ENCODE measurements at places on chromosomes 7 and 10. TPM values are rescaled to one million over a fixed set of nuclear protein-coding genes. Genes with fewer than 3 reads are reported as not detected.

- no peak for DNase-seq
Observed at GRCh38 chr7:30989824-30990672, 26.3 kb downstream of the GHRHR start.

- no peak for DNase-seq
Observed at GRCh38 chr10:71569775-71570588, 149.6 kb downstream of the C10orf105 start.

DNA sequence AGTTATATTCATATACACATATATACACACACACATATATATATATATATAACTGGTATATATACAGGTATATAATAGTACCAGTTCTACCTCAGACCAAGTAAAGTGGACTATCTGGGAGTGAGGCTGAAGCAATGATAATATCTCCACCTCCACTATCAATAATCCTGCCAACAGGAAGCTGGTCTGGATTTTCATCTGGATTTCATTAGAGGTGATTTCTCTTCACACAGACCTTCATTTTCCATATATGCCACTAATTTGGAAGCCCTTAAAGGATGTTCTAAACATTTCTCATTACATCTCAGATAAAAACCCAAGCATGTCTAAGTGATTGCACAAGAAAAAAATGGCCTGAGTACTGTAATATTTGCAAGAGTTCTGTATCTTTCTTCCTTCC, 1.7 kb upstream of the SLC35B4 start:
- DNase-seq, result no peak

STOX1 gene
- 1.5 TPM for total RNA-seq

DNA sequence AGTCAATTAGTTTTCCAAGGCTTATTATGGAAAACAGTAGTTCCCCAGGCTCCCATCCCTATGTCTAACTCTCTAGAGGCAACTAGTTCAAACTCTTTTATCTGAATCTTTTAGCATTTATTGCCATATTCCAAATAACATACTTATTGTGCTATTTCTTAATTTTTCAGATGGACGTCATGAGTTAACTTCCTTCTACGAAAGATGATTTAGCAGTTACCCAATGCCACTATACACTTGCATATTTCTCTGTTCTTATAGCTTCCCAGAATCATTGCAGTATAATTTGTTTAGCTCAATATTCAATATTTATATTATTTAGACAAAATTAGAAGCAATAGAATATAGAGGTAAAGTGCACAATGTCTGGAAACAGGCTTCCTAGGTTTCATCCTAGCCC, 52.8 kb downstream of the REEP3 start:
- DNase-seq, result no peak

- no peak for DNase-seq
Observed at GRCh38 chr7:94741179-94741578, 85.2 kb upstream of the SGCE start.

DNA sequence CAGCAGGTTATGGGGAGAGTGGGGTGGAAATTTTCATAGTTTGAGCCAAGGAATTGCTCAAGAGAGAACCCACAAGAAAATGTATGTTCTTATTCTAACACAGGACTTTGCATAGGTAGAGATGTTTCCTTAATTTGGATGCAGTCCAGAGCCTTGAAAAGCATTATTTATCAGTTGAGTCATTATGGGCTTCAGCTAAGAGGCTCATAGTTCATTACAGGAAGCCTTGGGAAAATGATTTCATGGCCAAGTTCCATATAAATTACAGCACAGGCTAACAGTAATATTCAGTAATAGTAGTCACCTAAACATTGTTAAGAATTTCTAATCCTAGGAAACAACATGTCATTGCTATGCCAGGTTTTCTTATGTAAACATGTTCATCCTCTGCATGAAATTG, 131.1 kb upstream of the PTPRZ1 start:
- no peak for DNase-seq

CDNF gene
- total RNA-seq, result 5.3 TPM

DNA sequence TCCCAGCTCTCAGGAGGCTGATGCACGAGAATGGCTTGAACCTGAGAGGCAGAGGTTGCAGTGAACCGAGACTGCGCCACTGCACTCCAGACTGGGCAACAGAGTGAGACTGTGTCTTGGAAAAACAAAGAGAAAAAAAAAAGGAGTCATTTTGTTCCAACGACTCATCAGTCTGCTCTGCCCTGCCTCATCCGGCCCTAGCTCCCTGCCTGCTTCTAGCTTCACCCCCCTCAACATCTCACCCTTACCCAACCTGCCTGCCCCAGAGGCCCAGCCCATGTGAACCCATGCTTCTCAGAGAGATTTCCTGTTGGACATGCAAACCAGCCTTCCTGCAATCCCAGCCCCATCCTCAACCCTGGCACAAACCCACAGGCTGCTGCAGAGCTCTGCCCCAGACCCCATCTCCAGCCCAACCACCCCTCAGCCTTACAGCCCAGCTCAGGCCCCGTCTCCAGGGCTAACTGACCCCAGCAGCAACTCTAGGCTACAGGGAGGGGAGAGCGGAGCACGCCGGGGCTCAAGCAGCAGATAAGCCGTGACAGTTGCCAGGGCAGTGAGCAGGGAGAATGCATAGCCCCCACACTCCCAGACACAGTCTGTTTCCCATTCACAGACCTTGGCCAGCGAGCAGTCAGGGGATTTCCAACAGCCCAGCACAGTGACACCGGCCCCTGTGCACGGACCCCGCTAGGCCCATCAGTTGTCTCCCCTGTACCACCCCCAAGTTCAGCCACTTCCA, 86.0 kb upstream of the KCTD7 start:
- DNase-seq, result no peak

ADAMTS14 gene
- total RNA-seq, result 0.15 TPM

GRCh38 chr7:122046402-122046801, 97.6 kb downstream of the AASS start:
- DNase-seq, result no peak

SMNDC1 gene
- 13.8 TPM for total RNA-seq

GRCh38 chr10:122057841-122058413, 69.0 kb downstream of the TACC2 start:
- DNase-seq, result no peak

PLPP4 gene
- 0.60 TPM for total RNA-seq

- no peak for DNase-seq
Observed at GRCh38 chr7:88111140-88111743, 108.6 kb downstream of the SRI start.

ELFN1 gene
- 2.1 TPM for total RNA-seq

SHH gene
- not detected for total RNA-seq

GRCh38 chr7:143901332-143901667, 676 bp downstream of the TCAF1 start:
- DNase-seq, result no peak

DNA sequence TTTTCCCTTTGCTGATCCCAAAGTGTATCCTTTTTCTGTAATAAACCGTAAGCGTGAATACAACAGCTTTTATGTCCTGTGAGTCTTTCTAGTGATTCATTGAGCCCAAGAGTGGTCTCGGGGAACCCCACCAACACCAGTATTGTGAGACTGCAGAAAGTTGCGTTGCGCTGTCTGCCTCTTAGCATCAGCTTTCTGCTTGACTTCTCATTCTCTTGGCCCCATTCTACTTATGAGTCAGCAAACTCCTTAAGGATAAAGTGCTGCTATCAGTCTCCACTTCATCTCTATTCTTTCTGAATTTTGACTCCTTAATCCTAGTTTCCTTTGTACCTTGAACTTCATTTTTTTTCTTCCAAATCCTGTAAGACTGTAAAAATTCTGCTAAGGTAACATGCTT, 184.3 kb upstream of the MBL2 start:
- DNase-seq, result no peak

BAMBI gene
- total RNA-seq, result 11.4 TPM

DNA sequence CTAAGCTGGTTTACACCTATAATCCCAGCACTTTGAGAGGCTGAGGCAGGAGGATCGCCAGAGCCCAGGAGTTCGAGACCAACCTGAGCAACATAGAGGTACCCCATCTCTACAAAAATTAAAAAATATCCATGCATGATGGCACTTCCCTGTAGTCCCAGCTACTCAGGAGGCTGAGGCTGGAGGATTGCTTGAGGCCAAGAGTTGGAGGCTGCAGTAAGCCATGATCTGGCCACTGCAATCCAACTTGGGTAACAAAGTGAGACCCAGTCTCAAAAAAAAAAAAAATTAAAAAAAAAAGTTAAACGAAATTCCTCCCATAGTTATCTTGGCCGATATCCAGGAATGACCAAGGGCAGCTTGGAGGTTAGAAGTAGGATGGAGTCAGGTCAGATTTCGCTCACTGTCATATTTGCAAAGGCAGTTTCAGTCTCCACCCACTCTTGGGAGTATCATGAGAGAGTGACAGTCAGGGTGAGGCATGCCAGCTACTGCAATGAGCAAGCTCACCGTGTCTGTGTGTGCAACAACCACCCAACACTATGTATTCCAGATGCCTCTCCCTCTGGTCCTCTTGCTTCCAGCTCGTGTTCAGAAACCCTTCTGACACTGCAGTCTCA, 6.0 kb upstream of the ZDHHC4 start:
- no peak for DNase-seq

- no peak for DNase-seq
Observed at GRCh38 chr7:5296015-5296610, 13.4 kb downstream of the SLC29A4 start.

GRCh38 chr10:17854044-17854652, 45.0 kb downstream of the MRC1 start:
- no peak for DNase-seq

- DNase-seq, result no peak
Observed at GRCh38 chr7:122972056-122972455, 23.4 kb downstream of the TAS2R16 start.

DNA sequence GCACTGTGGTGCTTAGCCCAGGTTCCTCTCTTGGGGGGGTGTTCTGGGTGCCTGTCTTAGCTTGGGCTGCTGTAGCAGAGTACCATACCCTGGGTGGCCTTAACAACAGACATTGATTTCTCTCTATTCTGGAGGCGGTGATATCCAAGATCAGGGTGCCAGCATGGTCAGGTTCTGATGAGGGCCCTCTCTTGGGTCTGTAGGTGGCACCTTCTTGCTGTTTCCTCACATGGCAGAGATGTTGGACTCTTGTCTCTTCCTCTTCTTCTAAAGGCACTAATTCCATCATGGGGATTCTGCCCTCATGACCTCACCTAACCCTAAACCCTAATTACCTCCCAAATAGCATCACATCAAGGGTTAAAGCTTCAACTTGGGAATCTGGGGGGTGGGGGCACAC, 19.9 kb upstream of the CRHR2 start:
- no peak for DNase-seq

MAGI2 gene
- 0.98 TPM for total RNA-seq

FBXO24 gene
- 2.4 TPM for total RNA-seq

- DNase-seq, result no peak
Observed at GRCh38 chr7:1505731-1506550, 1.8 kb upstream of the INTS1 start.

TRIM73 gene
- total RNA-seq, result 2.5 TPM

- no peak for DNase-seq
Observed at GRCh38 chr7:88268051-88268450, 38.6 kb downstream of the STEAP4 start.
